ENCODE measurements at places on chromosomes 11 and 22. TPM values are rescaled to one million over a fixed set of nuclear protein-coding genes. Genes with fewer than 3 reads are reported as not detected.

The KRTAP5-11 gene
- not detected for total RNA-seq

The RTN4RL2 gene
- total RNA-seq = 1.5 TPM

The RHOG gene
- 14.7 TPM for total RNA-seq

The GLYATL2 gene
- total RNA-seq = 0.98 TPM

The PHLDA2 gene
- total RNA-seq = 13.3 TPM

The NLRP14 gene
- 0.20 TPM for total RNA-seq

The SYT9 gene
- not detected for total RNA-seq

The ISX gene
- not detected for total RNA-seq

The CLP1 gene
- total RNA-seq = 17.6 TPM

The SOX6 gene
- under 0.01 TPM for total RNA-seq

The WNT11 gene
- total RNA-seq = 1.1 TPM

The EXPH5 gene
- total RNA-seq = 0.39 TPM

The OR10D3 gene
- not detected for total RNA-seq

The PDGFB gene
- total RNA-seq = not detected

The MUC2 gene
- total RNA-seq = not detected

The OR51B4 gene
- total RNA-seq = not detected

The TEX54 gene
- not detected for total RNA-seq

The PPFIBP2 gene
- 17.6 TPM for total RNA-seq

The CTSC gene
- total RNA-seq = 185 TPM

The SYCE3 gene
- total RNA-seq = not detected

The CHRM1 gene
- not detected for total RNA-seq

The TMEM179B gene
- 38.9 TPM for total RNA-seq

The PPP1CA gene
- 226 TPM for total RNA-seq

The ADSL gene
- 143 TPM for total RNA-seq

The MMP3 gene
- total RNA-seq = 64.3 TPM

The FAT3 gene
- total RNA-seq = 0.20 TPM

The CASP5 gene
- not detected for total RNA-seq

The CDC45 gene
- total RNA-seq = 23.1 TPM

The TREH gene
- not detected for total RNA-seq

The POU2AF2 gene
- not detected for total RNA-seq

The C22orf15 gene
- total RNA-seq = not detected

The CARD10 gene
- 32.1 TPM for total RNA-seq

The RIMBP3B gene
- under 0.01 TPM for total RNA-seq

The FAM227A gene
- 1.4 TPM for total RNA-seq

The PC gene
- 36.9 TPM for total RNA-seq

The TCN2 gene
- 11.3 TPM for total RNA-seq

The PPP2R1B gene
- total RNA-seq = 34.8 TPM

The HBG2 gene
- not detected for total RNA-seq

The INPPL1 gene
- 43.4 TPM for total RNA-seq

The SUSD2 gene
- total RNA-seq = 15.6 TPM

The FOLR1 gene
- total RNA-seq = not detected

The LINC01488 gene
- total RNA-seq = not detected

The INS gene
- total RNA-seq = not detected

The TEX12 gene
- 0.20 TPM for total RNA-seq

The GTSE1 gene
- 8.8 TPM for total RNA-seq

The WBP2NL gene
- total RNA-seq = not detected

The XKR3 gene
- not detected for total RNA-seq

The MYBPC3 gene
- total RNA-seq = not detected

All from subcutaneous preadipocyte (primary cell).